ENCODE measurements at places on chromosomes 6 and 20.
A peak's percentile ranks its signal among the peaks of the same experiment; 100 is the strongest.

DNA sequence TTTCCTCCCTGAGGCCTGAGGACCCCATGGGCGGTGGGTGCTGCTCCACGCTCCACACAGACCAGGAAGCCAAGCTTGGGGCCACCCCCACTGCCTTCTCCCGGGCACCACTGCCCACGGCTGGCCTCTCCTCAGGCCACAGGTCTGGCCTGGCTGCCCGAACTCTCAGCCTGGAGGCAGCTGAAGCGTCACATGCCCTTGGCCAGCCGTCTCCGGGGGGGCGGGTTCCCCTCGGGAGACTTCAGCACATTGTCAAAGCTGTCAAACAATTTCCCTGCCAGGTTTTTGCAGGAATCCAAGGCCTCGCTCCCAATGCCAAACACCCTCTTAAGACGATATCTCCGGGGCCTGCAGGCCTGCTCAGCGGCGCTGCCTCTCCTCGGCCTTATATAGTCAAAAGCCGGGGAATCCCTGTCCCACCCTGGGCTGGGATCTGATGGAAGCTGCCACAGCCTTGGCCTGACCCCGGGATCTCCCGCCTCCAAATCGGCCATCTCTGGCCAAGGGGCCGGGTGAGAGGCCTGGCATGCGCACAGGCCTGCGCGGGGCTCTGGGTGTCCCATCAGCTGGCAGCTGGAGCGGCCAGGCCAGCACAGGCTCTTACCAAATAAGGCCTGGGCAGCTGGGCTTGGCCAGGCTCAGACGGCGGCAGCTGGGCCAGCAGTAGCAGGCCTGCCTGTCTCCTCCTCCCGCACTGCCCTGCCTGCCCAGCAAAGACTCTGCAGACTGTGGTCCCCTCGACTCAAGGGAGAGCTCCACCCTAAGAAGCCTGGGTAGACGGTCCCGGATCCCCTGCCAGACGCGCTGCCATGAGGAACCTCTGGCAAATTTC lies 49.7 kb downstream of the RBM38 start:
- DNase-seq, result no peak

DNA sequence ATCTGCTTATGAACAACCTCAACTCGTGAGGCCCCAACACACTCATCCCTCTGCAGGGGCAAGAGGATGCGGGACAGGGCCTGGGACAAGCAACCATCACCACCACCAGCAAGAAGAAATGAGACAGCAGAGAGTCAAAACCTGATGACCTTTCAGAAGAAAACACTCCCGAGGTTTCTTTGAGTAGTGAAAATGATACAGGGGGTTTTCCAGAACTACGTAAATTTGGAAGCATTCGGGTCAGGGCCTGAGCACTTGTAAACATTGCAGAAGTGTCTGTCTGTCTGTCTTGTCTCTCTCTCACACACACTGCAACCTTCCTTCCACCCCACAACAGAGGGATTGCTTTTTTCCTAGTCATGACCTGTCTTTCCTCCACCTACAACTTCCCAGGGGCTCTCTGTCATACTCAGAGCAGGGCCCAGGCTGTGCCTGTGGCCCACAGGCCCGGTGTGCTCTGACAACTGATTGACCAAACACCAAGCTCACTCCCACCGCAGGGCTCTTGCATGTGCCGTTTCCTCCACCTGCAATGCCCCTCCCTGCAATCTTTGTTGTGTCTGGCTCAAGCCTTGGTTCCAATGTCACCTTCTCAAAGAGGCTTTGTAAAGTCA lies 90.9 kb downstream of the BMP7 start:
- DNase-seq, result peak; percentile 10

GRCh38 chr6:20312606-20313005 lies 89.1 kb upstream of the E2F3 start:
- no peak for DNase-seq

DNA sequence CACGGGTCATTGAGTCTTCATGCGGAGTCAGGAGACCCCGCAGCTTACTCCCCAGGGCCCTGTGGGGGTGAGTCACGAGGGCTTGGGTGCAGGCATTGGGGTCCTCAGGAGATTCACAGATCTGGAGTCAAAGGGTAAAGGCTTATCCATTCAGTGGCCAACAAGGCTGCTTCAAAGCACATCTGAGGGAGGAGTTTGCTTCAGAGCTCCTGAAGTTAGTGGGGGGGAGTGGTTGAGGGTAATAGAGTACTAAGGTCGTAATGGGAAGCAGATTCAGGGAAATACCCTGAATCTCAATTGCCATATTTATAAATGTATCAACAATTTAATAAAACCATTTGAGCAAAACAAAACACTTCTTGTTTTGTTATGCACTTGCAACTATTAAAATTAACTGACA lies 37.3 kb downstream of the SH3BGRL2 start:
- no peak for DNase-seq

DNA sequence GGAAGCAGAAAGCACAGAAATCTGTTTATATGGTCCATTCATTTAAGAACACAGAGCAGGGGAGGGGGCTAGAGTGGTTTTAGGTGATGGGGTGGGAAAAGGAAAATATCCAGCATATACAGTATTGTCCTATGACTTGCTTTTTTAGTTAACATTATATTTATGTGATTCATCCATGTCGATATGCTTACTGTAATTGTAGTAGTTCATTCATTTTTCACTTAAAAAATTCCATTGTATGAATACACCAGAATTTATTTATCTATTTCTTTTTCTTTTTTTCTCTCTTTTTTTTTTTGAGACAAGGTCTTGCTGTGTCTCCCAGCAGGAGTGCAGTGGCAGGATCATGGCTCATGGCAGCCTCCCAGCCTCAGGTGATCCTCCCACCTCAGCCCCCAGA lies 9.6 kb upstream of the PRIM2 start:
- DNase-seq, result no peak

DNA sequence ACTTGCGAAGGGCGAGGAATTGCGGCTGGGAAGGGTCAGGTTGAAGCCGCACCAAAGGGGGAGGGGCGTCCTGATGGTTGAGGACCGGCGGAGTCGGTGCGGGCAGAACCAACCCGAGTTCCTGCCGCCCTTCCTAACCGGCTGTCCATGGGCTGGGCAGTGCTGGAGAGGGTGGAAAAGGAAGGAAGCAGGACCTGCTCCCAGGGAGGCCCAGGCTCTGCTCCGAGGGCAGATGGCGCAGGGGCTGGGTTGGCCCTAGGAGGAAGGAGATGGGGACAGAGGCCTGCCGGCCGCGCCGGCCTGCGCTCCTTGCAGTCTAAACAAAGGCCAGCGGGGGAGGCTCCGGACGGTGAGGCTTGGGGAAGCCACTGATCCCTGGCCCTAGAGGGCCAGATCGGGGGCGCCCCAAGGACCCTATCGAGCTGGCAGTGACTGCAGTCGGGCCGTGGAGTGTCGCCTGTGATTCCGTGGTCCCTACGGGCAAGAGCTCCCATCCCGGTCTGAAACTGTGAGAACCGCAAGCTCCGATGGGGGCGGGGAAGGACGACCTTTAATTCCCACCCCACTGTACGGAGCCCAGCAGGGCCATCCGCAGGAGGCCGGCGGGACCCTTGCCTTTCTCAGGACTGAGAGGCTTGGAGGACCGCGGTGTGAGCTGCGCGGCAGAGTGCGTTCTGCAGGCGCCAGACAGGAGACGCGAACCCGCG lies 39.4 kb downstream of the YTHDF1 start:
- no peak for DNase-seq

DNA sequence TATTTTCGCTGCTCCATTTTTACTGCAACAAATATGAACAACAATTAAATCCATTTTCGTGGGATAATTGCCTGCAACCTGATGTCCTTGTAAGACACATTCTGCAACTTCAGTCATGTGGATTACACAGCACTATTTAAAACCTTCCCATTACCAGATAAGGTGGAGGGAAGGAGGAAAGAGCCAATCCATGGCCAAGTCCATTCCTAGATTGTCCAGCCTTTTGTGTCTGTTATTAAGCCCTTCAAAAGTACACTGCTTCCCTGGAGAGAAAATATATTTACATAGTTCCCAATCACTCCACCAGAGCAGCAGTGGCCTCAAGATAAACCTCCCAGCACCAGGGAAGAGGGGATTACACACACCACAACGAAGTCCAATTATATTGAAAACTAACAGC lies 347.9 kb downstream of the CDH26 start:
- DNase-seq, result no peak

GRCh38 chr6:30311671-30312070 lies 15.1 kb upstream of the TRIM39 start:
- DNase-seq, result no peak

GRCh38 chr6:111238464-111239119 lies 151.3 kb downstream of the SLC16A10 start:
- no peak for DNase-seq

- no peak for DNase-seq
Measured at GRCh38 chr20:46647469-46647868, 3.8 kb downstream of the SLC13A3 start.

GRCh38 chr20:53859684-53860083 lies 210.7 kb downstream of the BCAS1 start:
- no peak for DNase-seq

DNA sequence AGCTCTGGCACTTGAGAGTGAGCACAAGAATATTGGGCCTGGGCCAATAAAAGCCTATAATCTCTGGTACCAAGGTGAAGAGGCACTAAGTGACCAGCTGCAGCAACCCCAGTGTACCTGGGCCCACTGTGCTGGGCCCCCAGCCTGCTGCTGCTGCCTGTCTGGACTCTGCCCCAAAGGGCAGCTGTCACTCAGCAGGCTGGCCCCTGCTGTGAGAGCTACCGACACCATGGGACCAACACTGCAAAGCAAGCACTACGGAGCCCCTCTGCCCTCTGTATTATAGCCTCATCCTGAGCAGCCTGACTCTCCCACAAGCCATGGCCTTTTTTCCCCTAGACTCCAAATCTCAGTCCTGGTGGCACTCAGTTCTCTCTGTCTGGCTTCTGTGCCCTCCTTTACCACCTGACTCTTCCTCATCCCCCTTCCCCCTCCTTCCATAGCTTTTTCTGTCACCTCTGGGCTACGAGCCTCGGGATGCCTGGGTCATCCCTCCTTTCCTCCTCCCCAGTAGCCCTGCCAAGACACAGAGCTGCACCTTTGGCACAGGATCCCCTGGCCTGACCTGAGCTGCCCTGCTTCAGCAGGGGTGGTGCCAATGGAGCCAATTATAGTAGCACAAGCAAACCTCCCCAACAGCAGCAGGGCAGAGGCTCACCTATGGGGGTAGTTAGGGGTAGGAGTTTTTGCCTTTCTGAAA lies 14.2 kb downstream of the RRP36 start:
- DNase-seq, result no peak

- no peak for DNase-seq
Measured at GRCh38 chr20:3560578-3560977, 89.8 kb downstream of the ATRN start.

- DNase-seq, result no peak
Measured at GRCh38 chr20:62899633-62900051, 26.7 kb downstream of the DIDO1 start.

GRCh38 chr6:35765739-35766138 lies 10.7 kb upstream of the CLPSL2 start:
- no peak for DNase-seq

DNA sequence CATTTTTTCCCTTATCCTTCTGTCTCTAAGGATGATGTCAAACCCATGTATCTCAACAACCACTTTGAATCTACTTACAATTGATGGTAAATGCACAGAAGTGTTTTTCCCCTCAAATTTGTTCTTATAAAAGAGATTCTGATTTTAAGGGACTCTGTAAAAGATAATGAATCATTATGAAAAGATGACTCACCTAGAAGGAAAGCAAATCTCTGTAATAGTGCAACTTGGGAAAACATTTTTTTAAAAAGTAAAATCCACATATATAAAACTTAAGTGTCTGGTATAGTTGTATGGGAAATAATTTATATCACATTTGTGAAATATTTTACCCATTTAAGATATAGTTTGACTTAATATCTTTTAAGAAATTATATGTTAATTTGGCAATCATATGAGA lies 137.0 kb downstream of the TINAG start:
- no peak for DNase-seq

DNA sequence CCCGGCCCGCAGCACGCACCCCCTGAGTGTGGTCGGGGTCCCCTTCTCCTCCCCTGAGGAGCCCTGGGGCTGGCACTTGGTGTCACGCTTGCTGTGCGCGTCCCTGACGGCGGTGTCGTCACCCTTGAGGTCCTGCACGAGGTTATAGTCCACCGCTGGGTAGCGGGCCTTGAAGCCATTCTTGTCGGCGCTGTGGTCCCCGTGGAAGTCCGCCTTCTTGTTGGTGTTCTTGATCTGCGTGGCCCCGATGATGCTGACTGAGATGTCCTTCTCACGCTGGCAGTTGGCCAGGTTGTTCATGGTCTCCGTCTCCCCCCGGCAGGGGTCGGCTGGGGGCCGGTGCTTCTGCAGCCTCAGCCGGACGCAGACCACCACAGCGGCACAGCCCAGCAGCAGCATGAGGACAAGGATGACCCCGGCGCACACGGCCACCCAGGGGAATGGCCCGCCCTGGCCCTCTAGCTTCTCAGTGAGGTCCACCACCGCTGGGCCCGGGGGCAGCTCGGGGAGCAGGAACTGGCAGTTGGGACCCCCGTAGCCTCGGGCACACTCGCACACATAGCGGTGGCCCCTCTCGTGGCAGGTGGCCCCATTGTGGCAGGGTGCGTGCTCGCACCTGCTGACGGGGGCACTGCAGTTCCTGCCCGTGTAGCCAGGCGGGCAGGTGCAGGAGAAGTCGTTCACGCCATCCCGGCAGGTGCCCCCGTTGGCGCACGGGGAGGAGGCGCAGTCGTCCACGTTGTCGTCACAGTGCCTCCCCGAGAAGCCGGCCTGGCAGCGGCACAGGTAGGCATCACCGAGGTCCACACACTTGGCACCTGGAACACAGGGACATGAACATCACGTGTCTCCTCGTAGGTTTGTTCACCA lies 7.4 kb downstream of the DLL1 start:
- no peak for DNase-seq

DNA sequence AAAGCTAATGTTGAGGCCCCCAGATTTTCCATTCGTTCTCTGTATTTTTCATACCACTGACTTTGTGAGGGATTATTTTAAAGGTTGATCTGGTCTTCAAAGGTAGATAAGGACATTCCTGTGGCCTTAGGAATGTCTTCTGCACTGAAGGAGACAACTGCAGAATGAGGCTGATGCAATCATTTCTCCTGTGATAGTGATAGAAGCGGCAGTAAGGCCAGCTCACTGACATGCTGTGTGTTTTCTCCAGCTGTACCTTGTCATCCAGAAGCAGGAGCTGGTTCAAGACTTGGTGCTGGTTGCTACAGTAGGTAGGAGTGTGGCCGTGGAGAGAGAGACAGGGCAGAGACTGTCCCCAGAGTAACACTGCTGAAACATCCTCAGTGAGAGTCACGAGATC lies 53.8 kb downstream of the DCBLD1 start:
- no peak for DNase-seq

GRCh38 chr20:2894221-2894620 lies 20.9 kb downstream of the PTPRA start:
- DNase-seq, result no peak

All from GM12864 (cell line).